ENCODE measurements at places on chromosomes 1 and 21.

DNA sequence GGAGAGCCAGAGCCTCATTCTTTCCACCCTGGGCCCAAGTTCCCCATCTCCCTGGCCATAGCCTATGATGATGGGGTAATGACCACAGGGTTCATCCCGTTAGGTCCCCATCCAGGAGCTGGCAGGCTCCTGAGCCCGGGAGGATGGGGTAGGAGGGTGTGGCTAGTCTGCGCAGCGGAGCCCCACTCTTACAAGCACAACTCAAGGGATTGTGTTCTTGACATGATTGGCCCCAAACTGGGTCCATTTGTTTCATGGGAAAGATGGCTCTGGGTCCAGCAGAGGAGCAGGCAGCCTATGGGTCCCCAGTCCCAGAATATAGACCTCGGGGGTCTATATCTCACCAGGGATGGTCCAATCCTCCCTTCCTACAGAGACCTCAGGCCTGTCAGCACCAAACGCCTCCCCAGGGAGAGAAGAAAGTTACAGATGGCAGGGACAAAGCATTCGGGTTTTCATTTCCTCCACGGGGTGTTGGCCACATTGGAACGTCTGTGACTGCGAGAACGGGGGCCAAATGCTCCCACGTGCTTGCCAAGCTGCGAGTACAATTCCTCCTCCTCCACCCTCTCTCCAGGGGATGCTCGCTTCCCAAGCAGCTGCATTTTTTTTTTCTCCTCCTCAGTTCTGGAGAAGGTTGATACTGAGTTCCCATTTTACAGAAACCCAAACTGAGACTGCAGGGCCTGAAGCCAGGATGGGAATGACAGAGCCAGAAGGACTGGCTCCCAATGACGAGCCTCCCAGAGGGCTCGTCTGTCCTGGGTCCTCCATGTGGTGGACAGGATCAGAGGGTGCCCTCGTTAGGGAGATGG lies 71.0 kb downstream of the DHRS3 start:
- no peak for DNase-seq

GRCh38 chr1:156157506-156157905 lies 4.1 kb downstream of the SEMA4A start:
- DNase-seq = no peak

DNA sequence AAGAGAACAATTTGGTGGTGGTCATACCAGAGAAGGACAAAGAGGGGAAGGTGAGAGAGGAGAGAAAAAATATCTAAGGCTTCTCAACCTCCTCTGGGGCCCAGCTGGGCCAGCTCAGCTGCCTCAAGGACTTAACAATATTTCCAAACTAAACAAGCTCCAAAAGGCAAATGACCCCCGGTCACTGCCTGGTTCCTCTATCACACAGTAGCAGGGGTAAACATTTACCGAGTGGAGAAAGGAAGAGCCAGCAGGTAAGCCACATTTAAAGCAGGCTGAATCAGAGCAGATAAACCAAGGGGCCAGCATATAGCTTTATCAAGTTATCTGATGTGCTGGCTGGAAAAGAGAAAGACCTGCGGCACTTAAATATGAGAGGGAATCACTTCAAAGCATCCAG lies 102.1 kb downstream of the KCND3 start:
- DNase-seq = no peak

DNA sequence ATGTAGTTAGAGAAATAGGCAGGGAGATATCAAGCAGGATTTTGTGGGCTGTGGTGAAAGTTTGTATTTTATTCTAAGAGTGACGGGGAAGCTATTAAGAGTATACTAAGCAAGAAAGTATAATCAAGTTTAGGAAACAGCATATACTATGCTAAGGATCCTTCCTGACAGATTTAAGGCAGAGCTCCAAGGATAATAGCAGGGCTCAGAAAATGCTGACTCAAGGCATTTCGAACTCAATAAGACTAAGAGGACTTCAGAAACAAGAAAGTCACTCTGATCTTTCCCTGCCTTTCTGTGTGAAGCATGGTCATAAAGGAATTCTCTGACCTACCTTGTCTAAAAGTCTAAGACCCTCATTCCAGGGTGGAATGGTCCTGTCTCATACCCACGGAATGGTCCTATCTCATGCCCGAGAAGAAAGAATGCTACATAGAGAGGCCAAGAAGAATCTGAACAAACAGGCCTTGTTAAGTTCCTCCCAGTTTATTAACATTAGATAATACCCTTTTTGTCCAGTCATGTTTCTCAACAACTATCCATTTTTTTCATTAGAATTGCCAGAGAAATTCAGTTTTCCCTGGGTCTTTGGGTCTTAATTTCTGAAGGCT lies 59.1 kb downstream of the HFM1 start:
- DNase-seq = peak; percentile 4

DNA sequence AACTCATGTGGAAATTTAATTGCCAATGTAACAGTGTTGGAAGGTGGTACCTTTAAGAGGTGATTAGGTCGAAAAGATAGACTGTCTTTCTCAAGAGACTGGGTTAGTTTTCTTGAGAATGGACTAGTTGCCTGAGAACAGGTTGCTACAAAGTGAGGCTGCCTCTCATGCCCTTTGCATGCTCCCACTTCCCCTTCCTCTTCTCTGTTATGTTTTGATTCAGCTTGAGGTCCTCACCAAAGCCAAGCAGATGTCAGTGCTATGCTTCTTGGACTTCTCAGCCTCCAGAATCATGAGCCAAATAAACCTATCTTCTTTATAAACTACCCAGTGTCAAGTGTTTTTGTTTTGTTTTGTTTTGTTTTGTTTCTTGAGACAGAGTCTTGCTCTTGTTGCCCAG lies 187.0 kb upstream of the RUNX1 start:
- no peak for DNase-seq

DNA sequence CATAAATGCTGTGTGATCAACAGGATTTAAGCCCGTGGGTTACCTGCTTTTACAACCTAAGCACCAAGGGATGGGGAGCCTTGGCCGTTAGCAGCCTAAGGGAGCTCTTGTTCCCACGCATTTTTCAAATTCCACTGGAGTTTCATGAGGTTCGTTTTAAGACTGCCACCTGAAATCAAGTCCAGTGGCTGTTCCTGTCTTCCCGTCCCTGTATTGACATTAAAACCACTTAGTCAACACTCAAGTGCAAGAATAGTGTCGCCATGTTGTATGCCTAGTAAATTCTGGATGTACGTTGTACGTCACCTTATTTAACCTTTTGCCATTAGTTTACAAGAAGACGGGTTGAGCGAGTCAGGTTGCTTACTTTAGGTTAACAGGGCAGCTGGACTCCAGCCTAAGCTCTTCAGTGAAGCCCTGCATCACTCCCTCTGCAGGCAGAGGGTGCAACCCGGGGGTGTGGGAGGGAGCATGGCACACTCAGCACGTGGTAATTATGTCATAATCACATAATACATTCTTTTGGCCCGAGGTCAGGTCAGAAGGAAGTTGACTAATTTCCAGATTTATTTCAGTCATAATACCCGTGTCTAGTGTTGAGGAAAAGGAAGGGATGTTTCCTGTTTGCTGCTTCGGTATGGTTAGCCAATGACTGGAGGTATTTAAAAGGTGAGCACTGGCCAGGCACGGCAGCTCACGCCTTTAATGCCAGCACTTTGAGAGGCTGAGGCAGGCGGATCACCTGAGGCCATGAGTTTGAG lies 42.5 kb downstream of the CNST start:
- DNase-seq = no peak

GRCh38 chr1:15425958-15426357 lies 12.3 kb upstream of the CTRC start:
- DNase-seq = no peak

GRCh38 chr1:164950541-164950986 lies 391.6 kb downstream of the PBX1 start:
- DNase-seq = no peak

DNA sequence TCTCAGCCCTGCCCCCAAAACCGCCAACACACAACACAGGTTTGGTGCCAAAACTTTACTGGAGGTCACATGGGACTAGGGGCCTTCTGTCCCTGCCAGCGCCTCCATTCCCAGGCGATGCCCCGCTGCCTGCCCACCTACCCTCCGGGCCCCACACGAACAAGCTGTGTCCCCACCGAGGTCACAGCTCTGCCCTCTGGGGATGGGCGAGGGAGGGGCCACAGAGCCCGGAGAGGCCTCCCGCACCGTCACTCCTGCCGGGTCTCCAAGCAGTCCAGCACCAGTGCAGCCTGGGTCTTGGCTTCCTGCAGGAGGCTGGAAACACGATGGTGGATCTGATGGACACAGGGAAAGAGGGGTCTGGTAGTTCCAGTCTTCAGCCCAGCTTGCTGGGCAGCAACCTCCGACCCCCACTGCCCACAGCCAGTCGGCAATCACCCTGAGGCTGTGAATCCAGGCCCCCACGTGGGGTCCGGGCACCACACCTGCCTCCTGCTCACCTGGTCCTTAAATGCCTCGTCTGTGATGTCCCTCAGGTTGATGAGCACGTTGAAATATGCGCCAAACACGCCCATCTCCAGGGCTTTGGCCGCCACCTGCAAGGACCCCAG lies 18.5 kb downstream of the FTCD start:
- no peak for DNase-seq

DNA sequence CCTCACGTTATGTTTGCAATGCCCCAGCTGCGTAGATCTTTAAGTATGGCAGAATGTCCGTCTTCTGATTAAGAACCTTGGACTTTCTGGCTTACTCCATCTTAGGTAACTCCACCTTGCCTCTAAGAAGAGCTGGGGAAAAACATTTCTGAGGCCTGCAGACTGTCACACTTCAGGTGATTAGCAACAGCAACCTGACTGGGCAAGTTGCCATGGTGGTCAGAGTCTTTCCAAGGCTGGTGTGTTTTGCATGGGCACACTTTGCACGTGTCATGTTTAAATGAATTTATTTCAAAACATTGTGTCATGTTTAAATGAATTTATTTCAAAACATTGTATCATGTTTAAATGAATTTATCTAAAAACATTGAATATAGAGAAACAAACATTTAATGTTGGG lies 811 bp downstream of the KPRP start:
- DNase-seq = no peak

DNA sequence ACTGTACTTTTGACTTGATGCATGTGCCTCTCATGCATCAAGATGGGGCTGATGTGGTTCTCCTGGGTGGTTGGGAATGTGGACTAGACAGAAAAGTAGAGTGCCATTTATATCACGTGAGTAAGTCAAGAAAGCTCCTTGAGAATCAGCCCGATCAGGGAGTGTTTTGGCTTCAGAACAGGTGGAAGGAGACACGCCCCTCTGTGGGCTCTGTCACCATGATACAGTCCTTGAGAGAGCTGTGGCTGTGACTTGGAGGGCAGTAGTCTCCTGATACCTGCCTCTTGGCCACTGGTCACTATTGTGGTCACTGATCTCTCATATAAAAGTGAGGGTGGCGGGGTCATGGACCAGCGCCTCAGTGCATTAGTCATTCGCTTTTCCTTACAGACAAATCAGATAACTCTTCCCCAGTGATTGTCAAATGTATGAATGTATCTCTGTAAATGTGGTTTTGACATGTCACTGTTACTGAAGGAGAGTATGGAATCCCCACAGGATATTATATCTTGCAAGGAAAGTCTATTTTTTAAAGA lies 8.9 kb upstream of the C4BPB start:
- DNase-seq = no peak

DNA sequence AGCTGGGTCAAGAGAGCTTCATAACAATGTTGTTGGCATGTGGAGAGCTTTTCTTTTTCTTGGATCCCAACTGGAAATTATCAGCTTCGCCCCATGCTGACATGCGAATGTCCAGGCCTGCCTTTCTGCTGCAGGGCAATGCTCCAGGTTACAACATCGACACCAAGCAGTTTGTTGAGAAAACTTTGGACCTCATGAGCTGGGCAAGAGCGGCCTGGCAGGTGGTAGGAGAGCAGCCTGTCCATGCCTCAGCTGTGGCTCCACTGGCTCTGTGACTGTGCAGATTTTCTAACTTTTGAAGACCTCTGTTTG lies 41.4 kb downstream of the MTARC1 start:
- no peak for DNase-seq

DNA sequence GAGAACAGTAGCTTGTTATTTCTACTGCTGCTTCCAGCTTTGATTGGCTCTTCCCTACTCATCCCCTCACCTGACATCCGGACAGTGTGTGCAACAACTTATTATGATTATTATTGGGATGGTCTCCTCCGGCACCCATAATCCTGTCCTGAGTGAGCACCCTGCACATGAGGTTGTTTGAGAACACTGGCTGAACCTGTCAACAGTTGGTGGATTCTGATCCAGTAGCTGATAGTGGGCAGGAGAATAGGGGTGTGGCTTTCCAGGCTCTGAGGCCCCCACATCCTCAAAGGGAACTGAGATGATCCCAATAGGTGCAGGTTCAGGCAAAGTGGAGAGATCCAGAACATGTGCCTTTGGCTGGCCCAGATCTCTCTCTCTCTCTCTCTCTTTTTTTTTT lies 60.5 kb downstream of the RUNX1 start:
- DNase-seq = no peak

DNA sequence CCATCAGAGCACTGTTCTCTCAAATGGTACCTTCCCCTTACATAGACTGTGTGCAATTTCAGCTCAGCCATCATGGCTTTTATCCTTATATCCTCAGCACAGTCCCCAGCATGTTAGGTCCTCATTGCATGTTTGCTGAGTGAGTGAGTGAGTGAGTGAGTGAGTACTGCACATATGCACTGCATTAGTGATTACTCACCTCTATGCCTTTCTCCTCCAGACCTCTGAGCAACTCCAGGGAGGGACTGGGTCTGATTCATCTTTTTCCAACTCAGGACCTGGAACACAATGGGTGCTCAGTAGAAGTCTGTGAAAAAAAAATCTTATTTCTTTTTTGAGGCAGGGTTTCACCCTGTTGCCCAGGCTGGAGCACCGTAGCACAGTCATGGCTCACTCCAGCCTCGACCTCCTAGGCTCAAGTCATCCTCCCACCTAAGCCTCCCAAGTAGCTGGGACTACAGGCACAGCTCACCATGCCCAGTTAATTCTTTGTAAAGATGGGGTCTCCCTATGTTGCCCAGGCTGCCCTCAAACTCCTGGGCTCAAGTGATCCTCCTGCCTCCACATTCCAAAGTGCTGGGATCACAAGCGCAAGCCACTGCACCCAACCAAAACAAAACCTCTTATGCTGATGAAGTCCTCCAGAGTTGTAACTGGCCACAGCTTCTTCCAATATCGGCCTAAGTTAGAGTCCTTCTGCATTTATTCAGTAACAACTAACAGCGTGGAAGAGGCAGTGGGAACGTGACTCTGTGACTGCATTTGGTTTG lies 23.7 kb downstream of the RNU5D-1 start:
- DNase-seq = no peak

Data from thymus (tissue), 14 donors.